ENCODE measurements at places on chromosomes 3 and 15.
A peak's percentile ranks its signal among the peaks of the same experiment; 100 is the strongest.

DNA sequence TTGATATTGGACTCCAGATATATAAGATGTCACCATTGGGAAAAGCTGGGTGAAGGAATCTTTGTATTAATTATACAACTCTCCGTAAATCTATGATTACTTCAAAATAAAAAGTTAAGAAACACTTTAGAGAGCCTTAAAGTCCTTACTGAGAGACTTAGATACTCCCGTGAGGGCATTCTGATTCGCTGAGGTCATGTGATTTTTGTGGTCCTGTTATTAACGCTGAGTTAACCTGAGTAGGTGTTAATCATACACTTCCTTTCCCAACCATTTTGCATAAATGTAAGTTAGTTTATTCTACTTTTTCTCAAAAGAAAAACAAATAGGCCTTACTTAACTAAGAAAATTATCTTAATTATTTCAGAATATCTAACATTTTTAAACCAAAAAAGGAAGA is 67.1 kb upstream of the LMOD3 start:
- no peak for DNase-seq

- no peak for DNase-seq
Observed at GRCh38 chr3:181974198-181974597, 262.5 kb downstream of the SOX2 start.

- no peak for DNase-seq
Observed at GRCh38 chr3:43062564-43063040, 43.3 kb downstream of the POMGNT2 start.

GRCh38 chr15:88897456-88898194 is 2.3 kb upstream of the HAPLN3 start:
- DNase-seq = peak; percentile 86

- DNase-seq = no peak
Observed at GRCh38 chr3:33779751-33780150, 18.7 kb upstream of the PDCD6IP start.

DNA sequence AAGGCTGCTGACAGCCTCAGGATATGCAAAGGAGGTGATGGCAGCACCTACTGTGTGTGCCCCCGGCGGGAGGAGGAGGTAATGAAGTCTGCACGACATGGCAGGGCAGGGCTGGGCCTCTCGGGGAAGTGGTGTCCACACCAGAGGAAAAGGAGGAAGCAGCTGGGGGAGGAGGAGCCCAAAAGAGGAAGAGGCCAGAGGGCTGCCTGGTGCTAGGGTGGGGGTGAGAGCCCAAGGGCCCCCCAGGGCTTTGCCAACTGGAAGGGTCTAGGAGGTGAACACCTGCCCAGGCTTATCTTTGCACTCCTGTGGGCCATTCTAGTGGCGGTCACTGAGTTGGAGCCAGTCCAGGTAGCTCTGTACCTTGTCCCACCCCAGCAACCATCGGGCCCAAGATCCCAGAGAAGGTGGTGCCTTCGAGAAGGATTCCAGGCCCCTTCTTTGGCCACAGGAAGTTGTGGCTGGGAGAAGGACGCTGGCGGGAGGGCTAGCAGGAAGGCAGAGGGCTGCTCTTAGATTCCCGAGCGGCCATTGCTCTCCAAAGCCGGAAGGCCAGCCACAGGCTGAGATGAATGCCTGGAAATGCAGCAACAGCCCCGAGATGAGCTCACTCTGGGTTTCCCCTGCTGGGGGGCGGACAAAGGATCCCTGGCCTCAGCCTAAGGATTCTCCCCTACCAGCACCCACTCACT is 7.0 kb downstream of the GNAI2 start:
- peak; percentile 63 for DNase-seq

Data from stimulated activated CD8-positive, alpha-beta memory T cell treated with anti-CD3 and anti-CD28 coated beads, Interleukin-4, amount 100 ng/mL, for 48 hours (primary cell).